ENCODE measurements at places on chromosomes 3 and 15. TPM values are rescaled to one million over a fixed set of nuclear protein-coding genes. Genes with fewer than 3 reads are reported as not detected.

Gene ELL3
- total RNA-seq, result 3.1 TPM

Gene PLCL2
- total RNA-seq, result 8.9 TPM

Gene CSPG4
- under 0.01 TPM for total RNA-seq

Gene ASB14
- not detected for total RNA-seq

Gene ZBED2
- total RNA-seq, result not detected

Gene FOXB1
- total RNA-seq, result not detected

Gene CHRNA5
- total RNA-seq, result 3.9 TPM

Gene STRIT1
- total RNA-seq, result not detected

Gene PARP15
- 0.94 TPM for total RNA-seq

Gene NPHP3
- 14.5 TPM for total RNA-seq
